ENCODE measurements at places on chromosomes 12 and 14.

DNA sequence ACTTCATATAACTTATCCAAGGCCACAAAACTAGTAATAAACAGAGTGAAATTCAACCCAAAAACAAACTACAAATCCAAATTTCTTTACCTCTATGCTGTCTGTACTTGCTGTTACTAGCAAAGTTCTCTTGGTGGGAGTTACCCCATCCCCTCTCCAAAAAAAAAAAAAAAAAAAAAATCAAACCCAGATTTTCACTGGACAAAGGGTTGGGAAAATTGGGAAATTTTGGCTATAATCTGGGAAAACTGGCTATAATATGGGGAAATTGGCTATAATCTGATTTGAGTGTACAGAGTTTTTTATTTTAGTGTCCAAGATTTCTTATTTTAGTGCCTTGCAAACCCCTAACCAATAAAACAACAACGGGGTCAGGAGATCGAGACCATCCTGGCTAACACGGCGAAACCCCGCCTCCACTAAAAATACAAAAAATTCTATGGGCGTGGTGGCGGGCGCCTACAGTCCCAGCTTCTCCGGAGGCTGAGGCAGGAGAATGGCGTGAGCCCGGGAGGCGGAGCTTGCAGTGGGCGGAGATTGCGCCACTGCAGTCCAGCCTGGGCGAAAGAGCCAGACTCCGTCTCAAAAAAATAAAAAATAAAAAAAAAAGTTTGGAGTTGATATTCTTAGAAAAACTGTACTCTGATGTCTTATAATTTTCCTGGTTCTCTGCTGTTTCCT lies 148.4 kb downstream of the CHST11 start:
- no peak for DNase-seq

DNA sequence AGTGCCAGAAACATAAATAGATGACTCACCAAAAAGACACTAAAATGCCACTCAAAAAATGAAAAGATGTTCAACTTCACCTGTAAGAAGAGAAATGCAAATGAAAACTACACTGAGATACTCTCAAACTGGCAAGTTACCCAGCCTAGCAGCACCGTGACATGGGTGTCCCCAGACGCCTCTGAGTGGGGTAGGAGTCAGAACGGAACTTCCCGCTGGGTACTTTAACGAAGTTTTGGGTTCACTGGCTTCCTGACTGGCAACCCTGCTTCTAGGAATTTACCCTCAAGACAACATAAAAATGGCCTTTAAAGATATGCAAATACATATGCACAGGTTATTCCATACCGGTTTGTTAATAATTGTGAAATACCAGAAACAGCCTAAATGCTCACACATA lies 52.6 kb downstream of the RIMBP2 start:
- DNase-seq, result no peak

GRCh38 chr12:43951286-43951685 lies 115.4 kb downstream of the TMEM117 start:
- DNase-seq, result no peak

DNA sequence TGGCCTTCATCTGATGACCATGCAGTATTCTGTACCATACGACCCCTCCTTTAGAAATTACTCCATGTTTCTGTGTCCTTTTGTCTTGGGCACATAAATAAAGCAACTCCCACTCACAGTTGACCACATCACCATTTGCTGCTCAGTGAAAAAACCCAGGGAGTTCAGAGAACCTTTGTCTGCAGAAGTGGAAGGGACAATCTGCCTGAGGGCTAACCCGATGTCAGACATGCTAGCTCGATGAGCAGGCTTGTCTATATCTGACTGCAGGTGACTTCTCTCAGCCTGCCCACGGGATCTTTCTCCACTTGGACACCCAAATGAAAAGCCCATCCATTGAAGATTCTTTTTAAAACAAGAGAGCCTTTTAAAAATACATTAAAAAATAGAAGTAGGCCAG lies 45.7 kb upstream of the GRIP1 start:
- no peak for DNase-seq

DNA sequence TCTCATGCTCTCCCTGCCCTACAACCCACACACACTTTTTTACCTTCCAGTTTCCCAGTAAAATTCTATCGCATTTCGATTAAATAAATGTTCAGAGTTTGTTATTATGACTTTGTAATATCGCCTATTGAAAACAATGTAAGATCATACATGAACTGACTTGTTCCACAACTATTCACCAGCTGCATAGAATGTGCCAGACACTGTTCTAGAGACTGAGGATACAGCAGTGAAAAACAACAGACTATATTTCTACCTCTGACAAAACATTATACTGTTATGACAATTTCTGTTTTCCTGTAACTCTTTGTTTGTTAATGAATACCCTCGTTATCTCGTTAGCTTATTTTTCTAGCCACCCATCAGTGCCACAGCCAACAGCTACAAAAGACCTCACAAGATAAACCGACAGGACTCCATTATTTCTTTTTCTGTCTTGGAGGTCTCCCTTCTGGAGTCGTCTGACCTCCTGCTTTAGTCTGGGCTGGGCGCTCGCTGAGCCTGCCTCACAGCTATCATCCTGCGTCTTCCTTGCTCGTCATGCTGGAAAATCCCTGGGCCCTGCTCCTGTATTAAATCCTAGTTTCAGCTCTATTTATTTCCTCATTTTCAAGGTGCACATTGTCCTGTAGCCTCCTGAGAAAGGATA lies 498.9 kb downstream of the DIO2 start:
- DNase-seq, result no peak

DNA sequence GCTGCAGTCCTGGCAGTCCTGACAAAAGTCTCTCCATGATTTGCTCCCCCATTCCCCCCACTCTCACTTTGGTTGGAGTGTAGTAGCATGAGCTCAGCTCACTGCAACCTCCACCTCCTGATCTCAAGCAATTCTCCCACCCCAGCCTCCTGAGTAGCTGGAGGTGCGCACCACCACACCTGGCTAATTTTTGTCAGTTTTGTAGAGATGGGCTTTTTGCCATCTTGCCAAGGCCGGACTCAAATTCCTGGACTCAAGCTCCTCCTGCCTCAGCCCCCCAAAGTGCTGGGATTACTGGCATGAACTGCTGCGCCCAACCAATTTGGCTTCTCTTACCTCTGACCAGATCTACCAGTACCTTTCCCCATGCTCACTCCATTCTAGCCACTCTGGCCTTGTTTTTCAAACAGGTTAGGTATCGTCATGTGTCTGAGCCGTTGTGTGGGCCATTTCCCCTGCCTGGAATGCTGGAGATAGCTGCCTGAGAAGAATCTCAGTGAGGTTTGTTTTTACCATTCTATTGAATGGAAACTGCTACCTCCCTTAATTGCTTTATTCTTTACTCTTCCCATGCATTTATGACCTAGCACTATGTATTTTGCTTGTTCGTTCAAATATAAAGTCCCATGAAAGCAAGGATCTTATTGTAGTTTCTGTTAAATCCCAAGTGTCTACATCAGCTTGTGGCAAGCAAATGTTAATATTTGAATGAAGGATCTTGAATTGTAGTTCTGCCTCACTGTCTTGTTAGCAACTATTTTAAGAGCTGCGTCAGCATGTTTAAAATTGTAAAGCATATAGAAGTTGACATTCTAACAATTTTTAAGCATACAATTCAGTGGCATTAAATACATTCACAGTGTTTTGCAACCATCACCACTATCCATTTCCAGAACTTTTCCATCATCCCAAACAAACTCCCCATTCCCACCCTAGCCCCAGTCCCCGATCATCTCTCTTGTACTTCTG lies 39.7 kb downstream of the CPSF6 start:
- no peak for DNase-seq

- DNase-seq, result no peak
Measured at GRCh38 chr14:53947452-53948204, 9.0 kb downstream of the BMP4 start.

DNA sequence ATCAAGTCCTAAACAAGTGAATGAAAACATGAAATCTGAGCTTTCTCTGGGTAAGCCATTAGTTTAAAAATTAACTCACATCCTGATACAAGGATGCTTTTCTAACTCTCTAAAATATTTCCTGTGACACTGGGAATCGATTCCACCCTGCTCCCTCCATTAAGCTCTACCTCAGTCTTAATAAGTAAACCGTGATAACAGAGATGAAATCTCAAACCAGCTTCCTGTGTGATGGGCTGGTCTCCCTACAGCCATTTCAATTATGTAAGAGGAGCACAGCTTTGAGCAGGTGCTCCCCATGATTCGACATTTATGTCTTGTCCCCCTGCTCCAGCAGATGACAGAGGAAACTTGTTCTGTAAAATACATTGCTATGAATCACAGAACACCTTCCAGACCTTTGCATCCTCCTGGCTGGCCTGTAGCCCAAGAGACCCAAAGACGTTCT lies 59.0 kb downstream of the GAS2L3 start:
- DNase-seq, result no peak
